ENCODE measurements at places on chromosomes 7 and 10.

DNA sequence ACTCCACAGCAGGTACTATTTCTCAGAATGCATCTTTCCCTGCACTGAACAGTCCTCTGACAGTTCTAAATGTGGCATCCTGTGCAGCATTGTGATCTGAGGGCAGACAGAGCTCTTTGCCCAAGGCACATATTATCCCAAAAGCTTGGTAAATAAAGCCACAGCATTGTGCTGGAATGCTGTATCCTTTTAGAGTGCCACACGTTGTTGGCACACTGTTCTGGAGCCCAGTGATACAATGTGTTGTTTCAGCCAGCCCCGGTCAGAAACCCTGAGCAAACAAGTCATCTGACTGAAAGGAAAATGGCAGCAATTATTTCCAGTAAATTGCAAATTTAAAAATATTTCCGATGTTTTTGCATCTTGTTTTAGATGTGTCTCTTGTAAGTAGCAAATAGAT is 45.4 kb downstream of the NAMPT start:
- no peak for DNase-seq

DNA sequence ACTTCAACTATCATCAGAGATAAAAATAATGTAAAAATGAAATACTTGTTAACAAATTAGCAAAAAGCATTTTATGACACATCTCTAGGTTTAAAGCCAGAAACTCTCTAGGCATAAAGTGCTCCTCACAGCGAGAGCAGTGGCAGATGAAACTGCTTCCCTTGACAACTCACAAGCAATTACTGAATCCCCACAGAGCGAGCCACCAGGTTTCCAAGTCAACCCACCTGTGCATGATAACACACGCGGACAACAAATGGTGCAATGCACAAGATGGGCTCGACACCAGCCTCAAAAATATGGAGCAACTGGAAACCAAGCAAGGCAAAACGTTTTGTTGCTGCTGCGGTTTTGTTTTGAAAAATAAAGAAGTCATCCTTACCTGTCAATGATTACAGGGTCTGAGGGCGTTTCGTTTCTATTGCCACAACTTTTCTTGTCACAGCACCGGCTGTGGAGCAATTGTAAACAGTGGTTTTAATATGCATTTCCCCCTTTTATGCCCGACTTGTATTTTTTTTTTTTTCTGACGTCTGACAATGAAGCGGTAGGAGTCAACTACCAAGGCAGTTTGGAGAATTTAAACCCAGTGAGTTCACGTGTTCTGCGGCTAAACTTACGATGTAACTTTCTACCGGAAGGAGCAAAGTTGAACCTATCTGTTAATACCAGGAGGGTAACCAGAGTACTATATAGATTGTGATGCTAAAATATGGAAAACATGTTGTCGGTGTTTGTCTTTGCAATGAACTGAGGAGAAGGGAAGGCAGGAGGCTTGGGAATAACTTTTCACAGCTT is 7.0 kb downstream of the EBF3 start:
- DNase-seq: no peak

DNA sequence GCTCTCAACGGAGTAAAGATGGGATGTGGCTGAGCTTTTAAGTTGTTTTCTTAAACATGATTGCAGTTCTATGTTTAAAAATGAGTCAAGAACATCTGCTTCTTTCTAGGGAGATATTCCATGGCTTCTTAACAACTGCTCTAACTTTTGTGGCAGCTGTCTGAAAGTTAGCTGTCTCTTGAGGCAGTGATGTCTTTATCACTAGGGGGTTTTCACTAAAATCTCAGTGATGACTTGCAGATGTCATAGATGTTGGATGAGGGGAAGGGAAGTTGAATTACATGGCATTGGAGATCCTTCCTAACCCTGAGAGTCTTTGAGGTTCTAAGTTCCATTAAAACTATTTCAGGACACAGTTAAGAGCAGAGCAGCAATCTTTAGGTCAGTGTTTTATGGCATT is 43.5 kb downstream of the PRKG1 start:
- DNase-seq: no peak

DNA sequence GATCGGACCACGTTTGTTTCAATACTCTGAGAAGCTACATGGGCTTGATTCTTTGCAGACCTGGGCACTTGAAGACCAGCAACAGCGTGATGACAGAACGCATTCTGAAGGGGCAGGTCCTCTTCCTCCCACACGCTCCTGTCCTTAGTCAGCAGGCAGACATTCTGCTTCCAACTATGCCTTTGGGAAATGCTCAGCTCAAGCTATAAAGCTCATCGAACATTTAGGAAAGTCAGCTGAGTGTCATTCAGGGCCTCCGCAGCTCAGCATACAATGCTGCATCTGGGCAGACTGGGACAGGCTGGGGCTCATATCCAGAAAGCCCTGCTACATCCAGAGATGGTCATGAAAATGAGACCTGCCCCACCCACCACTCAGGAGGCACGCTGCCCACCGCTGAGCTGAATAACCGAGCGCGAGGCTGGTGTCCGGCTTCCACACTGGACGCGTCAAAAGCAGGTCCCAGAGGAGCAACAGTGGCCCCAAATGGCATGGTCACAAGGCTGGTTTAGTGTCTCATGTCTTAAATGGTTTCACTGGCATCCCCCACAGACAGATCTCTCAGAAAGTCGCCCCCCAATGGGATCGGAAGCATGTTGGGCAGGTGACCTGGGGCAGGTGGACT is 274.0 kb downstream of the DNAJB6 start:
- DNase-seq: no peak

GRCh38 chr7:142891490-142892082 is 6.0 kb upstream of the TRPV6 start:
- no peak for DNase-seq

GRCh38 chr10:44419790-44420549 is 35.1 kb upstream of the CXCL12 start:
- no peak for DNase-seq

DNA sequence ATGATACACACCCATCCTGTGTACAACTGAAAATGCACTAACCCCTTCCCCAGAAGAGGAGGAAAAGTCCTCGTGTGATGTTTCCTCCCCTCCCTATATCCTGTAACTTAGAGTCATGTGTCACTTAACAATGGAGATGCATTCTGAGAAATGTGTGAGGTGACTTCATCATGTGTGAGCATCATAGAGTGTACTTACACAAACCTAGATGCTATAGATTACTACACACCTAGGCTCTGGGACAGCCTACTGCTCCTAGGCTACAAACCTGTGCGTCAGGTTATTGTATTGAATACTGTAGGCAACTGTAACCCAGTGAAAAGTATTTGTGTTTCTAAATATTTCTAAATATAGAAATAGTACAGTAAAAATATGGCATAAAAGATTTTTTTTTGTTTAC is 98.6 kb upstream of the FAM180A start:
- no peak for DNase-seq

DNA sequence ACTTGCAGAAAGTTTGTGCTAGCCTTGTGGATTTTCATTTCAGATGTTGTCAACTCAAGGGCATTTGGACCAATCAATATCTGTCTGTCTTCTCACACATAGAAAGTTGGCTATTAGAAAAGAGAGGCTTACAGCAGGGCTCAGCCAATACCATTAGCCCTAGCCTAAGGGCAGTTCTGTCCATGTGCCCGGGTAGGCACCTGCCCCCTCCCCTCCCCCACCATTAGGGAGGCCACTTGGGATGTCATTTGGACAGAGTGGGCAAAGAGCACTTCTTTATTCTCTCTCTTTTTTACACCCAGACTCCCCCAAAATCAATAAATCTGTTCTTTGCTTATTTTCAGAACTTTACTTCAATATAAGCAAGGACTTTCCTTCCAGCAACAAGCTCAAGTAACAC is 188.5 kb upstream of the MKI67 start:
- no peak for DNase-seq

- DNase-seq: no peak
Measured at GRCh38 chr7:137025469-137026175, 157.2 kb downstream of the CHRM2 start.

All from activated T-helper 1 cell treated with anti-CD3 and anti-CD28 coated beads, Interleukin-2, amount 50 U/mL, for 16 hours (primary cell).